ENCODE measurements at places on chromosomes 3 and 15.

DNA sequence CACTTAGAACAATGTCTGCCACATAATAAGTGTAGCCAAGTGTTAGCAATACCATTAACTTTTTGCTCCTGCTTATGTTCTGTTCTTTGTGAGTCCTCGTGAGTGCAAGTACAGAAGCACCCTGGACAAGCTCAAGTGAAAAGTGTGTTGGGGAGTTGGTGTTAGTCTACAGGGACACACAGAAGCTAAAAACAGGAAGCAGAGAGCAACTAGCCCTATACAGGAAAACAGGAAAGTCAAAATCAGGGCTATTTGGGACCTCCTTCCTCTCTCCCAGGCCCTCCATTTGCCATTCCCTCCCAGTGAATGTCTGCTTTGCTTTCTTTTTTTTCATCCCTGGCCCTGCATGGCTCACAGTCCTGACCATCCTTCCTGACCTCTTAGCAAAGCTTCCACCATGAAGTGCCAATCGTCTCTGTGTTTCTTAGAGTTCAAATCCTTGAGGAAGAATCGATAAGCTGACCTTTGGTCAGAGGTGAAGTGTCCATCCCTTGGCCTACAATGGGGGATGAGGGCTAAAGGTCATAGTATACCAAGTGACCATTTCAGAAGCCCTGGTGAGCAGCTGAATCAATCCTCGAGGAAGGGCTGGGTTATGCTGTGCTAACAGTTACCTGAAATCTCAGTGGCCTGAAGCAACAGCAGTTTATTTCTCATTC, 328.2 kb downstream of the SHQ1 start:
- no peak for DNase-seq

- DNase-seq: no peak
Observed at GRCh38 chr3:107025961-107026360, 351.3 kb upstream of the CCDC54 start.

DNA sequence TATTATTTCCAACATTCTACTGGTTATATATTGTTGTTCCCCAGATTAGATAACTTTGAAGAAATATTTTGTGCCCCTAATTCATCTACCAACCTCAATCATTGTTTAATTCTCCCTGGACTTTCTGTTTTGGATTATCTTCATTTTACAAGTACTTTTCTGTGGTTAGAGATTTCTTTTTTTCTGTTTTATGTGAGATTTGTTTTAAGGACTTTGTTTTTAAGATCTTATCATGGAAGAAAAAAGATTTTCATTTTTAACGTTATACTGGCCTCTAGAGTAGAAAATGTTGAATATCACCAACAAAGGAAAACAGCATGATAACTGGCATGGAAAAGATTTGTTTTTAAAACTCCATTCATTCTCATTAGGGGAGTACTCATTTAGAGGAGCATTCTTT, 210.9 kb upstream of the KCNMB2 start:
- peak; percentile 23 for DNase-seq

GRCh38 chr3:183576487-183577107, 21.1 kb upstream of the KLHL6 start:
- no peak for DNase-seq

- peak; percentile 43 for DNase-seq
Observed at GRCh38 chr15:82044373-82045178, 1.2 kb downstream of the MEX3B start.

GRCh38 chr3:78178740-78179363, 1139.0 kb downstream of the ROBO2 start:
- no peak for DNase-seq

DNA sequence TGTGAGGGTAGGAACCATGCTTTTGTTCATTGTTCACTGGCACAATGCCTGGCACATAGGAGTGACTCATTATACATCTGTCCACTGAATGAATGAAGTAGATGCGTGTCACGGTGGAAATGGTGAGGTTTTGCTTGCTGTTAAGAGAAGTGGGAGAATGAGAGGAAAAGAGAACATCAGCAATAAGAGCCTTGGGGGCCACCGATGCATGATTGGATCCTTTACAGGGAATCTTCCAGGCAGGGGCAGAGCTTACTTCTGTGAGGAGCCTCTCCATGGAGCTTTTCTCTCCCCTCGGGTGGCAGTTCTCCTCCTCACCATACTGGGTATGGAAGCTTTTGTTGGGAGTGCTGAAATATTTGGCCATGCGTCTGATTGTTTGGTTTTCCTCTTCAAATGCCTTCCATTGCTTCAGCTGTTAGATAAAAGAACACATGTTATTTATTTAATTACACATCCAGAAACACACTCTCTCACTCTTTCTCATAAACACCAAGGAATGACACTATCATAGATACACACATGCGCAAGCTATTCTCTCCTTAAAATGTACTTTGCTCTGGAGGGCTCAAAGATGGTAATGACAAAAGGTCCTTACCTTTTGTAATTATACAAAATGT, 78.9 kb upstream of the GSK3B start:
- DNase-seq: no peak

GRCh38 chr3:106710596-106710995, 666.6 kb upstream of the CCDC54 start:
- peak; percentile 39 for DNase-seq

DNA sequence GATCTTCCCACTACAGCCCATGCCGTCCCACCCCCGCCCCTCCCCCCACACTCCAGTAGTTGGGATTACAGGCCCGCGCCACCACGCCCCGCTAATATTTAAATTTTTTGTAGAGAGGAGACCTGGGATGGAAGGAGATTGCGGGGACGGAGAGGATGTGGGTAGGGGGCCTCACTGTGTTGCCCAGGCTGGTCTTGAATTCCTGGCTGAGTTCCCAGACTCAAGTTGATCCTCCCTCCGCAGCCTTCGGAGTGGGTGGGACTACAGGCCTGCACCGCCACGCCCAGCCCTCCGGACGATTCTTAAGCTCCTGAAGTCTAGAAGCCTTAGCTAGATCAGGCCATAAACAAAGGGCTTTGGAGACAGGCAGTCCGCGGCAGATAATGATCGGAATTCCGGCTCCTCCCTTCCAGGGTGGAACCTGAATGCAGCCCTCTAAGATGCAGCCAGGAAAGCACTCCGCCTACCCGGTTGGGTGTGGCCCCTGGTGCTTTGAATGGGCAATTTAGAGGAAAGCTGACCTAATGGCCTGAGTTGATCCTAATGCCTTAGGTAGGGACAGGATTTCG, at the start of gene DPPA2:
TSS of gene DPPA2 (minus strand) at position 356 of the 569 bp plus-strand sequence. CDS start 1,975 bp downstream, outside the sequence.
- no peak for DNase-seq

GRCh38 chr3:64151342-64151871, 73.9 kb downstream of the PRICKLE2 start:
- no peak for DNase-seq
